ENCODE measurements at places on chromosomes 3 and 15.

GRCh38 chr3:79257791-79258190 lies 510.0 kb downstream of the ROBO1 start:
- DNase-seq = no peak

DNA sequence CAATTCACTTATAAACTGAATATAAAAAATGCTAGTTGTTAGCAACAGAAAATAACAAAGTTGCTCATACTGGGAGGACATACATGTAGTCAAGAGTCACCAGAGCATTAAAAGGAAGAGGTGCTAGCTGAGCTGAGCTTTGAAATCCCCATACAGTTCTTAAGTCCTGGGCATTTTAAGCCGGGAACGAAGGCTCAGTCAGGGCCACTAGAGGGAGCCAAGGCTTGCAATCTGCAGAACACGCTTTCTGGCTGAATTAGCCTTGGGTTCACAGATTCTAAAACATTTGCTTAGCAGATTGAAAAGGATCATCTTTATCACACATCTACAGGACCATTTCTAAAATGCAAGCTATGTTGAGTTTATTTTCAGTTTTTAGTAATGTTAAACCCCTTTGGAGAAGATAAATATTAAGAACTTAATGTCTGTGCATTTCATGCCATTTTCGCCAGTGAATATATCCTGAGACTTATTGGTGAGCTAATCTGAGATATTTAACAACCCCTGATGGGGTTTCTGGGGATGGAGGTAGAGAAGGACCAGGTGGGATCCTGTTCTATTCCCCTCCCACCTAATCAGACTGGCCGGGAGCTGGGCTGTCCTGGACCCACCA lies 26.3 kb upstream of the MNS1 start:
- DNase-seq = peak; percentile 37

DNA sequence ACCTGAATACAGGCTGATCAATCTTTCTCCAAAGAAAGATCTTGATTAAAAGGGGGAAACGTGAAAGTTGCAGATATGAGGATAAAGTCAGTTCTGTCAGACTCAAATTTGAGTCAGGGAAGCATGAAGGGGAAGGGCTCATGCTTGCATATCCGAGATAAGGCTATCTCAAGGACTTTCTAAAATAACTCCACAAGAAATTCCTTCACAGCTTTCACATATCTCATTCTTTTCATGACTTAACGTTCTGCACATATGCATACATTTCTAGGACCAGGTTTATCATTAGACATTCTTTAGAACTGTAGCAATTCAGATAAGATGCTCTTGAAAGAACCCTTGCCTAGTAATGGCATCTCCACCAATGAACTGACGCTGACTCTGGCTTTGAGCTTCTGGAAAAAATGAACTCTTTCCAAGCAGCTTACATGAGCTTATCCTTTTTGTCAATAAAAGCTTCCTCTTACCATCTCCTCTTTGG lies 15.9 kb downstream of the SH3GL3 start:
- DNase-seq = no peak

GRCh38 chr15:66388043-66388363 lies 1.3 kb downstream of the MAP2K1 start:
- DNase-seq = no peak

DNA sequence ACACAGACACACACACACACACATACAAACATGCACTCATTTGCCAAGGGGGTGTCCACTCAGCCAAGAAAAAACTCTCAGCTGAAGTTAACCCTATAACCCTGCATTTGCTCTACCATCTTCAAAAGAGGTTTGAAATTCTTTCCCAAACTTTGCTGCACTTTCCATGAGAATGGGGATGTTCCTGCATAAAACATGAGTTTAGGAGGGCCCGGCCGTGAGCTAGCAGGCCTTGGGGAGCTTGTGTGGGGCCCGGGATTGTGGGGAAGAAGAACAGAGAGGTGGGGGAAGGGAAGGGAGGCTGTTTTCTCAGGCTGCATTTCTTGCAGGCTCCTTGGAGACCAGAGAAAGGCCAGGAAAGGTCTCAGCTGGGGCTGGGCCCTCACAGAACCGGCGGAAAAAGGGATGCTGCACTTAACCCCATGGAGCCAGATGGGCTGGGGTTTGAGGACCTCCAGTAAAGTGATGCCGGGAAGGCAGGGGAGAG lies 40.8 kb downstream of the SEMA5B start:
- no peak for DNase-seq

DNA sequence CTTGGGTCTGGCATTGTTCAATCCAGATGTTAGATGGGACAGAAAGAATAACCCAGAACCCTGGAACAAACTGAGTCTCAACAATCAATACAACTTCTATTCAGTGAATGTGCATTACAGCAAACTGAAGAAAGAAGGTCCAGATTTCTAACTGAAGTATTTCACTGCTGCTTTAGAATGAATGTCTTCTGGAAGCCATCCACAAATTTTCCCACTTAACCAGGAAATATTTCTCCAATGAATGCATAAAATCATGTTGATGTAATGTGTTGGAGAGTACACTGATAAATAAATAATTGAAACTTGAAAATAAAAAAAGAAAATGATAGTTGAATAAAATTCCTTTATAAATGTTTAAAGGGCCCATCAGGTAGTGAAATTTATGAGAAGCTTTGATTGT lies 658.6 kb downstream of the ZBBX start:
- DNase-seq = no peak

GRCh38 chr15:69056365-69056764 lies 41.9 kb downstream of the NOX5 start:
- no peak for DNase-seq

DNA sequence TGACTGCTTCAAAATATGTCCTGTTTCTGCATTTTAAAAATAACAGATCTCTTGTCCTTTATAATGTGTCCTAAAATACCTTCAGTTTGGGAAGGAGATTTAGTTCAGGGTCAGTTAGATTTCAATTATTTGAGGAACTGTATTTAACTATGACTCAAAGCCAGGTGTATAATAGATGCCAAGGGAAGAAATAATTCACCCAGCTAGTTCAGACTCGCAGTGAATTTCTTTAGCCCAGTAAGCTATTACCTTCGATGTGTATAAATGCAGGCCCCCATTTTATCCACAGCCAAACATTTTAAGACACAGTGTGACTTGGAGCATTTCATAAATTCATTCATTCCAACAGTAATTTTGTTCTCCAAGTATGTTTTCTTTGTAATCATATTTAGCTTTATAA lies 458.0 kb downstream of the ZNF385D start:
- no peak for DNase-seq
